AG04449 (cell line): ENCODE measurements at places on chromosomes 5 and 9.

DNA sequence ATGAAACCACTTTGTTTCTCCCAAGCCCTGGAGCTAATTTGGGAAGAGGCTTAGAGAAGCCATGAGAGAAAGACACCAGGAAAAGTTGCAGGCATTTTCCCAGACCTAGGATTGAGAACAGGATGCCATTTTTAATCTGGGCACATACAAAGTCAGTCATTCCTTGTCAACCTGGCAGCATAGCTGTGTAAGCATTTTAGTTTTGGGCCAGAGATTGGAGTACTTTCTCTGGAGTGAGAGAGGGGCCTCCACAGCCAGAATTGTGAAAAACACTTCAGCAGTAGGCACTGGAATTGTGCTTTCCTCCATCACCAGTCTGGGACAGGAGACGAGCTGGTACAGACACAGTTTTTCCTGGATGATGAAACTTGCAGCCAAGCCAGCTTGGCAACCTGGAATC lies 390.3 kb upstream of the DMAC1 start:
- no peak for DNase-seq

DNA sequence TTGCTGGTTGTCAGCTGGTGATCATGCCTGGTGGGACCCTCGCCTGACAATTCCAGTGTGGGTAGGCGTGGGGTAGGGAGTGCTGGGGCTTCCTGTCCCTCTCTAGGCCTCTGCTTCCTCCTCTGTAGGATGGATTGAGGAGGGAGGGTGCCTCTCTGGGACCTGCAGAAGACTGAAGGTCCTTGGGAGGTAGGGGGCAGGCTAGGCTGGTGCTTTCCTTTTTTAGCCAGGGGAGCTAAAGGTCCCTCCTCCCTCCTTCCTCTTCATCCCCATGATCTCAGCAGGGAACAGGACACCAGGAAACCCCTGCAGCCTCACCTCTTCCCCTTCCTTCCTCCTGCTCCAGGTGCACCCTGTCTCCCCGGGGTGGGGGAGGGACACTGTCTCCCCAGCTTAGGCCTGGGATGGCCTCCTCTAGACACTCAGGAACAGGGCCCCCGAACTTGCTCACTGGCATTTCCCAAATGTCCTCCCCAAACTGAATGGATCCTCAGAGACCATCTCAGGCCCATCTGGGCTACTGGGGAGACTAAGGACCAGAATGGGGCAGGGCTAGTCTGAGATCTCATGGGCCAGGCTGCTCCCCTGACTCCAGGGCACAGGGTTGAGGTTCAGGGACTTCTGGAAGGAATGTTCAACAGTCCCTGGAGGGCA lies 8.4 kb downstream of the SH2D3C start:
- DNase-seq = no peak

GRCh38 chr5:61801174-61801573 lies 469.1 kb downstream of the ZSWIM6 start:
- no peak for DNase-seq

DNA sequence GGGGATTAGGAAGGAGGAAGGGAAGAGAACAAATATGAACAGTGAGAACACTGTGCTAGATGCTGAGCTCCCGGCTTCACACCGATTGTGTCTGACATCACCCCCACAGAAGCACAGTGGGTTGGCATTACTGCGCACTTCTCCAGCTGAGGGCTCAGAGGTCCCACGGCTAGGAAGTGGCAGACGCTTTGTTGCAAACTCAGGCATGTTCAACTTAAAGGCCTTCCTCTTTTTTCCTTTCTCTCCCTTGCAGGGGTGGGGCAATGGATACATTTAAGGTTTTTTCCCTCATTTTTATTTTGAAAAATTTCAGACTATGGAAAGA lies 15.5 kb upstream of the SHB start:
- no peak for DNase-seq

DNA sequence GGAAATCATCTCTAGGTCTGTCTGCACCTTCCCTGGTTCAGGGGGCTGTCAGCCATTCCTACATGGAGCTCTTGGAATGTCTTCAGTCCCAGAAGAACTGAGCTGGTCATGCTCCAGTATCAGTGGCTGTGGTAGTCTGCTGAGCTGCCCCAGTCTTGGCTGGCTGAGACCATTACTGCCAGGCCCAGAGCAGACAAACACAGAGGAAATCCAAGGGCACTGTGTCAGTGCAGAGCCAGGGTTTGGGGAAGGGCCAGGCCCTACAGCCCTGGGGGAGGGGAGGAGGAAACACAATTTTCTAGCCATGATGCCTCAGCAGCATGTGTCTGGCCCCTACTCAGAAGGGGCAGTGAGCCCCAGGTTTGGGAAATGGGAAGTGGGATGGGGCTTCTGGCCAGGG lies 58.4 kb downstream of the ARHGEF37 start:
- DNase-seq = no peak
